ENCODE measurements at places on chromosomes 4 and X.

DNA sequence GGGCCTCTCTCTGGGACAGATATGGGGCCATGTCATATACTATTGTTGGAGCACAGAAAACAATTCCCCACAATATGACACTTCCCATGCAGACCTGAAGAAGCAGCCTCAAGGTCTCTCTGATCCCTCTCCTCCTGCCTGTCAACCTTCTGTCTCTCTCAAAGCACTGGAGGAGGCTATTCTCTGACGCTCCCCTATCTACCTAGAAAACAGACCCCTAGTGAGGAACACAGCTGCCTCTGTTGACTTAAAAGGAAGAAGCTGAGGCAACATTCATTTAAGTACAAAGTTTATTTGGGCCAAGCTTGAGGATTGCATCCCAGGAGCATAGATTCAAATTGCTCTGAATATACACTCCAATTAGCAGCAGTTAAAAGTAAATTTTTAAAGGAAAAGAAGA lies 39.3 kb upstream of the NSG1 start:
- H3K4me3 ChIP-seq: no peak overlapping the region
- no peaks in the 10 kb centered on the region for H3K27me3 ChIP-seq
- peak overlapping the region; percentile 77 for H3K27ac ChIP-seq
- peaks cover 18% of the 10 kb centered on the region for H3K4me1 ChIP-seq

DNA sequence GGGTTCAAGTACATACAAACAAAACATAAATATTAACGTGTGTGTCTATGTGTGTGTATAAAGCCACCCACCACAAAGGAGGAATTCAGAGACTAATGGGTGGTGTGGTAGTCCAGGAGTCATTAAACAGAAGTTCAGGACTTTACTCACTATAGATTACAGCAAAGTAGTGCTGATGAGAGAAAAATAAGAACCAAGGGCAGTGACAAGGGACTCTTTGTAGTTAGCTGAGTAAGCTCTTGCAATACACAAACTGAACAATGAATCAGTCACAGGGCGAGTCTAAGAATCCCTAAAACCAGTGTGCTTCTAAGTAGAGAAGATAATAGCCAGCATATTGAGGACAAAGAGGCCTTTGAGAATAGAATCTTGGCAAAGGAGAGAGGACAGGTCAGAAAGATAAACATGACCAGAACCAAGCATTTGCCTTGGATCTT lies 232.4 kb downstream of the PPP3CA start:
- H3K36me3 ChIP-seq: no peaks in the 10 kb centered on the region
- H3K4me1 ChIP-seq: no peaks in the 10 kb centered on the region
- no peak for DNase-seq
- no peak overlapping the region for H3K4me3 ChIP-seq

GRCh38 chr4:94758141-94758699 lies 465 bp downstream of the BMPR1B start:
- peak; percentile 62 for DNase-seq
- H3K27ac ChIP-seq: peak overlapping the region; percentile 0
- peak overlapping the region; percentile 22 for H3K4me3 ChIP-seq
- peaks cover 44% of the 10 kb centered on the region for H3K4me1 ChIP-seq
- peaks cover 32% of the 10 kb centered on the region for H3K27me3 ChIP-seq
- H3K36me3 ChIP-seq: no peaks in the 10 kb centered on the region

GRCh38 chrX:5829060-5829459 lies 399.6 kb downstream of the NLGN4X start:
- no peaks in the 10 kb centered on the region for H3K36me3 ChIP-seq
- no peak overlapping the region for H3K27ac ChIP-seq
- H3K4me3 ChIP-seq: no peak overlapping the region
- no peaks in the 10 kb centered on the region for H3K27me3 ChIP-seq
- DNase-seq: no peak

GRCh38 chr4:14831416-14831815 lies 170.9 kb upstream of the CPEB2 start:
- no peak overlapping the region for H3K4me3 ChIP-seq
- no peaks in the 10 kb centered on the region for H3K36me3 ChIP-seq
- no peaks in the 10 kb centered on the region for H3K27me3 ChIP-seq
- no peak overlapping the region for H3K27ac ChIP-seq
- H3K4me1 ChIP-seq: no peaks in the 10 kb centered on the region

- no peak for DNase-seq
- H3K27me3 ChIP-seq: no peaks in the 10 kb centered on the region
- H3K4me3 ChIP-seq: no peak overlapping the region
- H3K4me1 ChIP-seq: no peaks in the 10 kb centered on the region
These were observed 27.5 kb upstream of the GYG2 start for GRCh38 chrX:2801223-2801622.

- no peak for DNase-seq
- no peak overlapping the region for H3K4me3 ChIP-seq
- no peak overlapping the region for H3K27ac ChIP-seq
- H3K36me3 ChIP-seq: no peaks in the 10 kb centered on the region
These were observed 22.2 kb downstream of the SCOC start for GRCh38 chr4:140395668-140396067.

GRCh38 chrX:13232484-13232883 lies 87.4 kb downstream of the ATXN3L start:
- H3K27me3 ChIP-seq: no peaks in the 10 kb centered on the region
- H3K27ac ChIP-seq: no peak overlapping the region
- no peaks in the 10 kb centered on the region for H3K4me1 ChIP-seq
- DNase-seq: no peak

DNA sequence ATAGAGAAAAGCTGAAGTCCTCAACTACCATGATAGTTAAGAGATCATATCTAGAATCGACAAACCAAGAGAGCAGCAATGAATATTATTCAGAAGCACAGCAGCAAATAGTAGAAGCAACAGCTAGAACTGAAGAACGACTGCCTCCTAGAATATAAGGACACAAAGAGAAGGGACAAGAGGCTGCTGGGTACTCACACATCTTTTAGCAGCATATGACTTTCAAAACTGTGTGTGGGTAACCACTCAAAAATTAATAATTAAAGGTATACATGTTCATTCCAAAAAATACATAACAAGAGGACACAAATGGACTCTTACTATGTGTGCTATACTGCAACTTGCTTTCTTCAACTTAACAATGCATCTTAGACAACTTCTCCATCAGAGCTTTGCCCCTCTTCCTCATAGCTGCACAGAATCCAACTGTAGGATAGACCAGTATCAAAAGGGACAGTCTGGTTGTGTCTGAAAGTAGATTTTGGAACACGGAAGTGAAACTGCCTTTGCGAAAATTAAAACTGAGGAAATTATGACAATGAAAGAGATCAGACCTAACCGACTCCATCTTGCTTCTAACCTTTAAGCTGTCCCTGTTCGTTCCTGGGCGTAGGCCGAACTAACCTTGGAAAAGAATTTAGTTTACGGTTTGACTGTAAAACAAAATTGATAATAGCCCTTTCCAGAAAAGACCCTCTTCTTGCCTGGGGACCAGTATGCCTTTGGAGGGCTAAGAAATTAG lies 125.7 kb downstream of the SH3KBP1 start:
- peaks cover 8% of the 10 kb centered on the region for H3K4me1 ChIP-seq
- H3K36me3 ChIP-seq: no peaks in the 10 kb centered on the region
- H3K27me3 ChIP-seq: no peaks in the 10 kb centered on the region
- DNase-seq: no peak
- peak overlapping the region; percentile 44 for H3K27ac ChIP-seq
- H3K4me3 ChIP-seq: no peak overlapping the region

- H3K36me3 ChIP-seq: no peaks in the 10 kb centered on the region
- H3K4me3 ChIP-seq: no peak overlapping the region
- H3K27me3 ChIP-seq: no peaks in the 10 kb centered on the region
- no peak for DNase-seq
- H3K27ac ChIP-seq: no peak overlapping the region
These were observed 9.5 kb upstream of the BMP2K start for GRCh38 chr4:78766650-78767049.

- H3K36me3 ChIP-seq: no peaks in the 10 kb centered on the region
- no peak overlapping the region for H3K4me3 ChIP-seq
- no peak overlapping the region for H3K27ac ChIP-seq
- H3K4me1 ChIP-seq: no peaks in the 10 kb centered on the region
- H3K27me3 ChIP-seq: no peaks in the 10 kb centered on the region
These were observed 452.9 kb downstream of the IL1RAPL1 start for GRCh38 chrX:29040160-29040559.

DNA sequence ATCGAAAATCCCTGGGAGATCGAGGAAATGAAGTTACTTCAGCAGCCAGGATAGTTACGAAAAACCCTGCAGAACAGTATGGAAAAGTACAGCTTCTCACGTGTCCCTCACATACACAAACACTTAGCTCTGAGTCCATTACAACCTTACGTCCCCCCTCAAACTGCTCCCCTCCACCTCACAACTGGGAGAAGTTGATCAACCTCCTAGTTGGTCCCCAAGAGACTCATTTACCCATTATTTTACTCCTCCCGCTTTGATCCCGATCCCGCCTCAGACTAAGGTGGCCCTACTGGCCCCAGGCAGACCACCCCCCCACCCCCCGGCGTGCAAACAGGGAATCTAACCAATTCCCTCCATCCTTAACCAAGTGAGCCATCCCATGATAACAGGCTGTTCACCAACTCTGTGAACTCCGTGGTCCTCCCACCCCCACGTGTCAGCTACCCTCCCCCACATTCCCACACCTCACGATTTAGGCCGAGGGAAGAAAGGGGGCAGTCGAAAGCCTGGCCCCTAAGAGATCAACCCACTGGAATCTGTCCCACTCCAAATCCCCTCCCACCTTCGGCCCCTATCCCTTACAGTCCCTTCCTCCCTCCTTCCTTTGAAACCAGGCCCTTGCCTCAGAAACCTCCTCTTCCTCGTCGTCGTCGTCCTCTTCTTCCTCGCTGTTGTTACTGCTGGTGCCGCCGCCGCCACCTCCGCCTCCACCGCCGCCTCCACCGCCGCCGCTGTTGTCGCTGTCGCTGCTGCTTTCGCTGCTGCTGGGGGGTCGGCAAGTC lies 755 bp downstream of the ANKRD17 start:
- H3K27ac ChIP-seq: peak overlapping the region; percentile 93
- peaks cover 54% of the 10 kb centered on the region for H3K4me1 ChIP-seq
- H3K4me3 ChIP-seq: peak overlapping the region; percentile 78
- H3K36me3 ChIP-seq: peaks cover 39% of the 10 kb centered on the region
- H3K27me3 ChIP-seq: no peaks in the 10 kb centered on the region

GRCh38 chrX:139158256-139158655 lies 372.3 kb upstream of the F9 start:
- no peaks in the 10 kb centered on the region for H3K27me3 ChIP-seq
- no peaks in the 10 kb centered on the region for H3K4me1 ChIP-seq
- DNase-seq: no peak
- H3K27ac ChIP-seq: no peak overlapping the region
- no peaks in the 10 kb centered on the region for H3K36me3 ChIP-seq
- no peak overlapping the region for H3K4me3 ChIP-seq

- DNase-seq: no peak
- H3K4me1 ChIP-seq: peaks cover 4% of the 10 kb centered on the region
- H3K27ac ChIP-seq: no peak overlapping the region
- H3K4me3 ChIP-seq: no peak overlapping the region
These were observed 92.6 kb upstream of the KDR start for GRCh38 chr4:55218041-55218440.

DNA sequence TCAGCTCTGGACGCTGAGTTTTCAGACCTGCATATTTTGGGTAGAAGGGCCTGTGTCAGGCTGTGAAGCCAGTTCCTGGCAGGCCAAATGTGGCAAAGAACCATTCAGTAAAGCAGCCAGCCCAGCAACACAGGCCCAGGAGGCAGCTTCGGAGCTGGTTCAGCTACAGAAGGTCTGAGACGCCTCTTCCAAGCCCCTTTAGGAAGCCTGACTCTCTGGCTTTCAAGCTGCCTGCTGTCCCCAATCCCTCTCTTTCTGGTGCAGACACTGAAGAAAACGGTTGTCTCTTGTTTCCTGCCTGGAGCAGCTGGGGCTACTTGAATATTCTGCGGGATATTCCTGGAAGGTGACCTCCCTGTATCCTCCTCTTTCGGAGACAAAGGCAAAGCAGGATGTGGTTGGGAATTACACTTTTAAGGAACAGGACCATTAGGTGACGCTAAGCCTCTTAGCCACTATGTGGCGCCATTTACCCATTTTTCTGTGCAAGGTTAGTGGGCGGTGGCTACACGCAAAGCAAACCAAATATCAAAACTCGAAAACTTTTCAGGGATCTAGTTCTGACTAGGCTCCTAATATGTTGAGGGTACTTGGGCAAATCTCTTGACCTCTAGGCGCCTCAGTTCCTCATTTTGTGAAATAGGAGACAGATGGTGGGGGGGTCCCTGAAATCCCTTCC lies 47.2 kb upstream of the LAS1L start:
- DNase-seq: peak; percentile 69
- H3K4me1 ChIP-seq: peaks cover 9% of the 10 kb centered on the region
- H3K27me3 ChIP-seq: no peaks in the 10 kb centered on the region
- H3K27ac ChIP-seq: no peak overlapping the region

DNA sequence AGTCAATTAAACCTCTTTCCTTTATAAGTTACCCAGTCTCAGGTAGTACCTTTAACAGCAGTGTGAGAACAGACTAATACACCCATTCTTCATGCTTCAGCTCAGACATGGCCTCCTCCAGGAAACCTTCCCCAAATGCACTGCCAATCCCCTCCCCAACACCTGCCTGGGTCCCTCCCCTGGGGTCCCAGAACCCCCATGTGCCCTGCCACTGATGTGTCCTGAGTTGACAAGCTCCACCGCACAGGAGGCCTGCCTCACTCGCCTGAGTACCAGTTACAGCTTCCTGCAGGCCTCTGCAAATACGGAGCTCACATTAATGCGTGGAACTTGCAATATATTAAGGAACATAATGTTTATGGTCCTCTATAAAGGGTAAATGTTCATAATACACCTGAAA lies 34.9 kb upstream of the CRMP1 start:
- no peak overlapping the region for H3K4me3 ChIP-seq
- H3K4me1 ChIP-seq: no peaks in the 10 kb centered on the region
- H3K27me3 ChIP-seq: no peaks in the 10 kb centered on the region

GRCh38 chr4:127210893-127211649 lies 421.7 kb upstream of the INTU start:
- H3K36me3 ChIP-seq: no peaks in the 10 kb centered on the region
- no peak for DNase-seq
- H3K4me1 ChIP-seq: no peaks in the 10 kb centered on the region
- no peaks in the 10 kb centered on the region for H3K27me3 ChIP-seq
- no peak overlapping the region for H3K4me3 ChIP-seq

GRCh38 chr4:158870626-158871334 lies 102.0 kb downstream of the FNIP2 start:
- no peak overlapping the region for H3K4me3 ChIP-seq
- no peaks in the 10 kb centered on the region for H3K4me1 ChIP-seq
- DNase-seq: peak; percentile 5
- no peaks in the 10 kb centered on the region for H3K27me3 ChIP-seq
- H3K36me3 ChIP-seq: no peaks in the 10 kb centered on the region

DNA sequence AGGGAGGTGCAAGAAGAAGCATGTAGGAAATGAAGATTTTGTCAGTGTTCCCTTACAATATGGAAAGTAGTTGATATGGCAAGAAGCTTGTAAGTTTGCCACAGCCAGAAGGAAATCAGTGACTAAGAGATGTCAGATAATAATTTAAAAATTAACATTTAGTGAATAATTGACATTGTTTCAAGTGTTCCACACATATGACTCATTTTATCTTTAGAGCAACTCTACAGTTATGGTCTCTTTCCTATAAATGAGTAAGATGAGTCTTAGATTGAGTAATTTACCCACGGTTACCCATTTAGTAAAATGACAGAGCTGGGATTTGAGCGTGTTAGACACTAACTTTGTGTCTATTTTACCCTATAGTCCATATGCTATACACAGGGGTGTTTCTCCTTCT lies 300.3 kb upstream of the IRS4 start:
- H3K27me3 ChIP-seq: no peaks in the 10 kb centered on the region
- no peak for DNase-seq
- no peak overlapping the region for H3K27ac ChIP-seq

- no peak for DNase-seq
- no peaks in the 10 kb centered on the region for H3K4me1 ChIP-seq
- H3K27ac ChIP-seq: no peak overlapping the region
These were observed 14.7 kb downstream of the GRPR start for GRCh38 chrX:16138108-16138427.
